GM10248 (cell line): ENCODE measurements at places on chromosomes 1 and 21.

DNA sequence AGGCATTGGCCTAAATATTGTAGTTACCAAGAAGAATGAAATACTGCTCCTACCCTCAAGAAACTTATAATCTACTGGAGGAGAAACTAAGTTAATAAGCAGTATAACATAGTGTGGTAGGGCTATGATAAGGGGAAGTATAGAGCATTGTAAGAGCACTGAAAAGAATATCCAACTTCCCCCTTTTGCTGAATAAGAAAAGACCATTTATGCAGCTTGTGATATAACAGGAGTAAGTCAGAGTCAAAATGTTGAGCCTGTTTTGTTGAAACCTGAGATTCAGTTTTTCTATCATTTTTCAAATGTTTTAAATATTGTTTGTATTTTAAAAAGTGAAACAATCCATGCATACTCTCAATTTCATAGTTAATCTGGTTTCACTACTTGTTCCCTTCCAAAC, 48.3 kb upstream of the FCRL4 start:
- no peak for DNase-seq

- DNase-seq = no peak
Observed at GRCh38 chr21:32214654-32215305, 64.1 kb downstream of the MIS18A start.

GRCh38 chr1:95340061-95340460, 106.1 kb downstream of the RWDD3 start:
- DNase-seq = no peak

GRCh38 chr1:150009604-150010392, 728 bp downstream of the OTUD7B start:
- DNase-seq = no peak

DNA sequence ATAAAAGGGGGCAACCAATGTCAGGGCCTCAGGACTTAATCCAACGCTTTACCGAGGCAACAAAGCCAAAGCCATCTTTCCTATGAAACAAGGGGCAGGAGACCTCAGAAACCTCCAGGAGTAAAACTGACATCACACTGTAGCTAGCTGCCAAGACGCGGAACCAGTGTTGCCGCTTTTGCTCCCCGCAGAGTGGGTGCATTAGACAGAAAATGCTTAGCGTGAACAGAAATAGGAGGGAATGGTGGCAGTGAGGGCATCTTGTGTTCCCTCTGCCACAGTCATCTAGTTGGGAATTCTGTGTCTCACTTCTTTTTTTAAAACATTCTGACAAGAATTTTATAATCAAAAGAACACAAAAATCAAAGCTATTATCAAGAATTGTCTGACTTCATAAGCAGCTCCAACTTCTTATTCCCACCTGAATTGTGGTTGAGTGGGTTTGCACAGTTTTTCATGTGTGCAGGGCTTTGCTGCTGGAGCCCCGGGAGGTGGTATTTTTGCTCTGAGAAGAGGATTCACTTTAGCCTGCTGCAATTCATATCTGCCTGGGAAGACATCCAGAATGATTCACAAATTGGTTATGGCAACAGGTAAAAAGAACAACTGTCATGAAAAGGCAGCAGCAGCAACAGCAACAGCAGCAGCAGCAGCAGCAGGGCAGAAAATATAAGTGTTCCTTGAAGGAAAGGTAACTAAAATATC, 82.2 kb upstream of the DIRAS3 start:
- DNase-seq = no peak

DNA sequence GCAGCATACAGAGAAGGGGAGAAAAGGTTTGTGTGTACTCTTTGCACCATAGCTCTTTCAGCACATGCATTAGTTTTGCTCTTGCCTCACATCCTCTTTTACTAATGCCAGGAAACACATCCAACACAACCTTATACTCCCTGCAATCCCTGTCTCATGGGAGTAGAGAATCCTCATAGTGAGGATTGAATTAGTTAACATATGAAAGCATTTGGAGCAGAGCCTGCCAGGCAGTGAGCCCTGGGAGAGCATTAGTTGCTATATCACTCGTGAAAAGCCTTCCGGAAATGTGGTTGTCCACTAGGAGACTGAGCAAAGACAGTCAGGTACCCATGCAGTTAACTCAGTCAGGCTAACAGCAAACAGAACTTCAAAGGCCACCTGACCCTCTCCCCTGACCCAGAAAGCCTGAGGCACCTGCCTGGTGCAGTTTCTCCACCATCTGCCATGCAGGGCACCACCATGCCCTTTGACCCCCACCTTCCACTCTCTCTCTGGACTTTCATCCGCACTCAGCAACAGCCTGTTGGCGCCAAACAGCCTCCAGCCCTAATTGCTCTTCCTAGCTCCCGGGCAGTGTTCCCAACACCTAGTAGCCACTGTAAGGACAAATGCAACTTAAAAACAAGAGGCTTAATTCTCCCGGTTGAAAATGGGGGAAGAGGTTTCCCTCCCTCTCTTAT, 14.9 kb upstream of the AGT start:
- DNase-seq = no peak

- no peak for DNase-seq
Observed at GRCh38 chr1:26003756-26004155, 5.9 kb upstream of the PAFAH2 start.

DNA sequence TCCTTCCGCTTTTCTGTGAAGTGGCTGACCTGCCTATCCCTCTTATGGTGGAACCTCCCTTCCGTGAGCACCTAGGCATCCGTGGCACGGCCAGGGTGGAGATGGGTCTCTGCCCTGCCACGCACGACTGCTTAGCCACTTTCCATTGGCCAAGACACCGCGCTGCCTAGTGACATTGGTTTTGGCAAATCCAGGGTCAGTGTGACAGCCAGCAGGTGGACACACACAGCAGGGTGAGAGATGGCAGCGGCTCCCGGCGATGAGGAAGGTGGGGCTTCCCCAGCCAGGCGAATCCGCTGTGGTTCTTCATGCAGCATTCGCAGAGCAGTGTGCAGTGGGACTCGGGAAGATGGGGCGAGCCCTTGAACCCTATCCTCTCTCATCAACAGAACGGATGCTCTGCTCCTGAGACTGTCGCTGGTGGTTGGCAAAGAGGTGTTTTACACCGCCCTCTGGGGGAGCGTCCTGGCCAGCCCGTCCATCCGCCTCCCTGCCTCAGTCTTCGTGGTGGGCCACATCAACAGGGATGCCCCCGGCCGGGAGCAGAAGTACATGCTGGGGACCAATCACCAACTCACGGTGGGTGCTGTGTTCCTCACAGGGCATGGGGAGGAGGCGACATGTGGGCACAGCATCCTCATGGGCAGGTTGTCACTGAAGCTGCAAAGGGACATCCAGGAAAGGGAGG, 51.8 kb downstream of the DOP1B start:
- no peak for DNase-seq

DNA sequence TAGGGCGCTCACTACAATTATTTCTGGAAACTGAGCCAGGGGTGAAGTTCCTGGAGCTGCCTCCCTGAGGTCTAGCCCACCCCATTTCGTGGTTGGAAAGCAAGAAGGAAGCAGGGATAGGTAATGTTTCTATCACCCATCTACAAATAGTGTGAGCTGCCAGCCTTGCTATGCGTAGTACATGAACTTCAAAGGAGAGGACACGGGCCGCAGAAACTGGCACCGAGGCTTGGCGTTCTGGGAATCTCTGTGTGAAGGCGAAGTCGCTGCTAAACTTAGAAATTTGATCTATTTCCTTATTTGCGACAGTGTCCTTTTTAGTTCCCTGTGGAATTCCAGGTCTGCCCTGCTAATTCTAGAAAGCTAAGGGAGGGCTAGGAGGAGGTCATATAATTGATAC, 49.6 kb upstream of the NTPCR start:
- no peak for DNase-seq

DNA sequence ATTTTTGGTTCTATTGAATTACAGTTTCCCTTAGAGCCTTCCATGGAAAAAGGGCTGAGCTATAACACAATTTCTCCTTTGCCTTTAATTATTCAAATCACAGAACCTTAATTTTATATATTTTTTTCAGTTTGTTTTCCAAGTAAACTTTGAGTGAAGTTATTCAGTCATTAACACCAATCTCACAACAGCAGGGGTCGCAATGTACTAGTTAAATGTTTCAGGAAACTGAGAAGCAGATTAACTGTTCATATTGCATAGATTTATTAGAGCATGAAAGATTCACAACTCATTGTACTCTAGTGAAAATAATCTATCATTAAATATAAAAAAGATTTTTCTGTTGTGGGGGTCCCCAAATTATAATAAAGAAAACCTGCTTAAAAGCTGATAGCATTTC, 64.1 kb downstream of the KIFAP3 start:
- no peak for DNase-seq

- DNase-seq = peak; percentile 75
Observed at GRCh38 chr1:179129702-179130473, 48.0 kb downstream of the TOR3A start.

GRCh38 chr1:77430966-77431690, 149.3 kb downstream of the AK5 start:
- DNase-seq = no peak

DNA sequence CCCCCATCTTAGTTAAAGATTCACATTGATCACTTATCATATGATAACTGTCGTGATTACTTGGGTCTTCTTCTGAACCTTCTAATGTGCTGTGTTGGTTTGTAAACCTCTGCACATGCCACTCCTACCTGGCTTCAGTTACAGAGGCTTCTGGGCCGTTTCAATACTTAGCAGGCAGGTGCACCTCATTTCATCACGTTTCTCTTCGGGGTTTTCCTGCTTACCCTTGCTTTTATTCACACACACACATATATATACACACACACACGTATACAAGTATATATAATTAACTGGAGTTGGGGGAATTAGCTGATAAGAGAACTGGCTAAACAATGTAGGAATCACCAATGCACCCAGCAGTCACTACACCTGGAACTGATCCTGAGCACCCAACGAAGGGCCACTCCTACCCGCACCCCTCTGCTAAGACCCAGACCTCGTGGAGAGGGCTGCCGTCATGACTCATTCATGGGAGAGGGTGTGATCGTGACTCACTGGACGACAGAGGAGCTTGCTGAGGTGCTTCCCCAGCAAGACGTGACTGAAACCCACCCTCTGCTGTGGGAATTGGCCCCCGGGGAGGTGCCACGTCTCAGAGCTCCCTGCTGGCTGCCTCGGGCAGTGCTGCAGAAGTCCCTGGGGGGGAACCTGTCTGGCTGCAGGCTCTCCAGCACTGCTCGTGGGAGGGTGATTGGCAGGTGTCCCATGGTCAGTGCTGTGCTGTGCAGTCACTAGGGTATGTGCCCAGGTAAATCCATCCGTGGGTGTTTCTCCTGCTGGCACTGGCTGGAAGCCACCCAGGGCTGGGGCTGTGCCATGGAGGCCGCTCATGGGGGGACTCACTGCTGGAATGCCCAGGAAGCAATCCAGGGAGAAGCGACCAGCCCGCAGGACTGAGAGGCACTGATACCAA, 166.6 kb downstream of the DYRK1A start:
- DNase-seq = peak; percentile 42

GRCh38 chr21:39121600-39122355, 61.5 kb downstream of the PSMG1 start:
- DNase-seq = no peak

- no peak for DNase-seq
Observed at GRCh38 chr21:17789656-17790055, 29.5 kb downstream of the C21orf91 start.

- DNase-seq = peak; percentile 40
Observed at GRCh38 chr1:113074237-113074636, 1.2 kb downstream of the LRIG2 start.

DNA sequence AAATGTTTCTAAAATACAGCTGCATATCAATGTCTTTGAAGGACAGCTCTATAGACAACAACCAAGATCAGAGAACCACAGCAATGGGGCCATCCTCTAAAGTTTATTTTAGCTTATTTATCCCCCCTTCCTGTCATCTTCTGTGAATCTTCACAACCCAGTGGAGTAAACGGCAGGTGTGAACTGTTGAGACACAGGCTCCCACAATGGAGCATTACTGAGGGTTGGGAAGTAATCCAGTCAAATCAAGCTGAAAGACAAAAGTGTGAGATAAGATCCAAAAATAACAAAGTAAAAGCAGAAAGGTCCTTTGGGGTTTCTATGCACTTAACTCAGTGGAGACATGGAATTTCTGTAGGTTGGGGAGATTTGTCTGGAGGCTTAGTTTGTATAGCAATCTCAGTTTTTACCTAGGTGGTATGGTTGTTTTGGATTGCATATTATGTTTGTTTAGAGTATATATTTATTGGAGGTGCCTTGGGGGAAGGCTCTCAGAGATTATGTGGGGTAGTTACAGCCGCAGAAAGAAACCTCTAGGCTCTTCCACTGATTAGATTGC, 286.9 kb upstream of the ADGRL2 start:
- no peak for DNase-seq

DNA sequence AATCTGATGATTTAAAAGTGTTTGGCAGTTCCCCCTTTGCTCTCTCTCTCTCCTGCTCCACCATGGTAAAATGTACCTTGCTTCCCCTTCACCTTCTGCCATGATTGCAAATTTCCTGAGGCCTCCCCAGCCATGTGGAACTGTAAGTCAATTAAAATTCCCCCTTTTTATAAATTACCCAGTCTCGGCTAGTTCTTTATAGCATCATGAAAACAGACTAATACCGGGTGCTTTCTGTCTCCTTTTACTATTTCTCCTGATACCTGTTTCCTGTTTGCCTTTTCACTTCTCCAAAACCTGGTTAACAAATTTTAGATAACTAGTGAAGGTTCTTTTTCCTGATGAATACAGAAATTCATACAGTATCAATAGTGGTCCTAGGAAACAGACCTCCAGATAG, 1670.3 kb downstream of the MRPL39 start:
- DNase-seq = no peak

DNA sequence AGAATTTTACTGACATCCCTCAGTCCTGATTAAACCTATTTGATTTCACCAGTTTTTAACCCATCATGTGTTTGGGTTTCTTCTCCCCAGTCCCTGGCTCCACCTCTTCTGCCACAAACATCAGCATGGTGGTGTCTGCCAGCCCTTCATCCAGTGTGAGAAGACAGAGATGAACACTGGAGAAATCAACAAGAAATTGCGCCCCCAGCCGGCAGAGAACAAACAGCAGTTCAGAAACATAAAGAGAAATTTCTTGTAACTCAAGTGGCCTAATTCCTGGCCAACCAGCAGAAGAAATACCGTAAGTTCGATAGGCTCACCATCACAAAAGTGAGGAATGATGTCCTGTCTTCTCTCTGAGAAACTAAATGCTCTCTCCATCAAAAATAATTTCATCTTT, 18.3 kb downstream of the S100A11 start:
- no peak for DNase-seq

- peak; percentile 39 for DNase-seq
Observed at GRCh38 chr1:220527279-220527907, 543 bp upstream of the MARK1 start.

DNA sequence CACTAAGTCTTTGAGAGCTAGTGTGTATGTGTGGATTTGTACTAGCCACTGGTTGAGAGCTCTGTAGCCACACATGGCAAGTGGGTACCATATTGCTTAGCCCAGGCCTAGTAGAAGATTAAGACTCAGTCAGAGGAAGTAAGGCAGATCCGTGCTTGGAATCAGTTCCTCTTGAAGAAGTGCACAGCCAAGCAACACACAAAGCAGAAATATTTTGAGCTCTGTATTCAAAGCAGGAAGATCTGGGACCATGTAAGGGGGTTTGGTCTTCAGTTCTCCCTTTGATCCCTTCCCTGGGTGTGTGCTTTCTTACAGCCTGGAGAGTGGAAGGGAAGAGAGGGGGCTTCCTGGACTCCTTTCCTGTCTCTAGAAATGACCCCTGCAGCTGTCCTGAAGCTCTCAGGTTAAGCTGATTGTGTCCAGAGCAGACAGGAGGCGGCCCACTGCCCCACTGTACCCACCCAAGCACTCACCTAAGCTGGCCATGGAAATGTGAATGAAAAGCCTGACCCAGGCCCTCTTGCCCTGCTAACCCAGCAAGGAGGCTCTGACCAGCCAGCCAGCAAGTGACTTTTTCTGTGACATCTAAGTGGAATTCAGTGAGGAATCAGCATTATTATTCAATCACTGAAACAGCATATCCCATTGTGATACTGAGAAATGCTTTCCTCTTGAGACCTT, 3.6 kb downstream of the ETS2 start:
- no peak for DNase-seq
